ENCODE measurements at places on chromosomes 6 and 20. TPM values are rescaled to one million over a fixed set of nuclear protein-coding genes. Genes with fewer than 3 reads are reported as not detected.

- no peaks in the 10 kb centered on the region for H3K27me3 ChIP-seq
- H3K4me3 ChIP-seq = no peak overlapping the region
- H3K4me1 ChIP-seq = no peaks in the 10 kb centered on the region
- DNase-seq = no peak
- no peaks in the 10 kb centered on the region for H3K36me3 ChIP-seq
Observed at GRCh38 chr20:55271371-55271770, 733.9 kb downstream of the CBLN4 start.

DNA sequence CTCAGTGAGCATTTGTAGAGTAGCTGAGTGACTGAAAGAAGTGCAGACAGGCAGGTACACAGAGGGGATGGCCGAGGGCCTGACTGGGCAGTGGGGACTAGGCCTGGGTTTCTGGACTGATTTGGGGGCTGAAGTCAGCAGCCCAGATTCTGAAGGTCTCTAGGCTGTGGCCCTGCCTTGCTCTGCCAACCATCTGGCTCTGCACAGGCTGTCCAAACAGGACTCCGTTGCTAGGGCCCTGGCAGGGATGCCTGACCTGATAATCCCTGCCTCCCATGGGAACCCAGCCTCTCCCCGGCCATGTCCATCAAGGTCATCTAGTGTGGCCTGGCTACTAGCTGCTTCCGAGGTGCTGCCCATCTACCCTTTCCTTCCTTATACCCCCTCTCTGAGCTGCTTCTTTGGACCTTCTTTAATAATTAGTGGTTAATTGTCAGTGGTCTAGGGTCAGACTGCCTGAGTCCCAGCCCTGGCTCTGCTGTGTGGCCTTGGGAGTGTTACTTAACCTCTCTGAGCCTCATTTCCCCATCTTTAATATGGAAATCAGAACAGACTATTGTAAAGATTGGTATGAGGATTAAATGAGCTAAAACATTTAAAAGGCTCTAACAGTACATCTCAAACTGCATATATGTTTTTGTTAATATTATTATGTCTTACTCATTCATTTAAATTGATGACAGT, 137.9 kb downstream of the VEGFA start:
- H3K27me3 ChIP-seq = no peaks in the 10 kb centered on the region
- no peaks in the 10 kb centered on the region for H3K36me3 ChIP-seq
- H3K4me3 ChIP-seq = no peak overlapping the region
- DNase-seq = no peak
- H3K27ac ChIP-seq = no peak overlapping the region

DNA sequence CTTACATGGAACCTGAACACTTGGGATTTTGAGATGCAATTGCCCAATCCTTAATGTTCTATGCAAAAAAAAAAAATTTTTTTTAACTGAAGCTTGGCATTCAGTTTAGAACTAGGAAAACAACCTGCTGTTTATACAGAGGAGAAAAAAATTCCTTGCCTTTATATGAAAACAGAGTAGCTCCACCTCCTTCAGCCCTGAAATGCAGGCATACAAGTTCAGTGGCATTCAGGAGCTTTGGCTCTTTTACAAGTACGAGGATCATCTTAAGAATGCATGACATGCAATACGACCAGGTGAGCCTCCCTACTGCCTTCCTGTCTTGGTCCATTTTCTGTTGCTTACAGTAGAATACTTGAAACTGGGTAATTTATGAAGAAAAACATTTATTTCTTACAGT, 20.4 kb downstream of the PAX1 start:
- no peak overlapping the region for H3K27ac ChIP-seq
- no peak overlapping the region for H3K4me3 ChIP-seq
- H3K27me3 ChIP-seq = no peaks in the 10 kb centered on the region
- DNase-seq = no peak

DNA sequence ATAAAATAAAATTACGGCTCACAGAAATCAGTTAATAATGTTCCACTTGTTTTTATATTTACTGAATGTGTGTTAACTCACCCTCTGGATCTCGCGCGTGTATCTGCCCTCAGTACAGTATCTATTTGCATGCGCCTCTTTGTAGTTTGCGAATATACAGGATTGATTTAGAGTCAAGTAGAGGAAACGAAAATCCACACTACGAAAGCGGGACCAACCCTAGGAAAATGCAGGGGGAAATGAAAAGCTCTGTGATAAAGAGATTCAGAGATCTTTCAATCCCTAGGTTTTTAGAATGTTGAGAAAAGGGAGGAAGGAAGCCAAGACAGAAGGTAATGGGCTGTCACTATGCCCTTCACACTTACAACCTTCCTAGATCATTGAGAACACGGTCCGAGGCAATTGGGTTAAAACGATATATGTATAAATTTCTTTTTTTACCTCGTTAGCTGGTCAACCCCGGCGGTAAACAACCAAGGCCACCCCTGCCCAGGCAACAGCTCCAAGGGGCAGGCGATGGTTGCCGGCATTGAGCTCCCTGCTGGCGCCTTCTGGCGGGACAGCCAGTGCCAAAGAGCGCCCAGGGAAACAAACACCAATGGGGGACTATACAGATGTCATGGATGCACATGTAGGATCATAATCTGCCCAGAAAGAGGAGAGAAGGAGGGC, 792 bp upstream of the FUT9 start:
- no peaks in the 10 kb centered on the region for H3K4me1 ChIP-seq
- H3K36me3 ChIP-seq = no peaks in the 10 kb centered on the region
- no peak overlapping the region for H3K27ac ChIP-seq
- DNase-seq = peak; percentile 49
- H3K4me3 ChIP-seq = no peak overlapping the region

Gene RRP36
- 84.0 TPM for total RNA-seq

Gene NOL4L
- total RNA-seq = 6.2 TPM

Gene SLC22A1
- total RNA-seq = 1.2 TPM

Gene IL20RA
- 0.29 TPM for total RNA-seq

Gene TP53INP2
- total RNA-seq = 8.0 TPM

- no peak overlapping the region for H3K27ac ChIP-seq
- DNase-seq = no peak
- H3K36me3 ChIP-seq = no peaks in the 10 kb centered on the region
- no peaks in the 10 kb centered on the region for H3K27me3 ChIP-seq
- no peaks in the 10 kb centered on the region for H3K4me1 ChIP-seq
- H3K4me3 ChIP-seq = no peak overlapping the region
Observed at GRCh38 chr6:86153521-86153920, 510.8 kb upstream of the SYNCRIP start.

Gene MCM9
- total RNA-seq = 17.1 TPM

Gene TFAP2D
- total RNA-seq = not detected

- no peaks in the 10 kb centered on the region for H3K4me1 ChIP-seq
- H3K4me3 ChIP-seq = no peak overlapping the region
- peaks cover 33% of the 10 kb centered on the region for H3K27me3 ChIP-seq
- no peaks in the 10 kb centered on the region for H3K36me3 ChIP-seq
- DNase-seq = no peak
Observed at GRCh38 chr6:157690441-157691210, 132.4 kb upstream of the SNX9 start.

DNA sequence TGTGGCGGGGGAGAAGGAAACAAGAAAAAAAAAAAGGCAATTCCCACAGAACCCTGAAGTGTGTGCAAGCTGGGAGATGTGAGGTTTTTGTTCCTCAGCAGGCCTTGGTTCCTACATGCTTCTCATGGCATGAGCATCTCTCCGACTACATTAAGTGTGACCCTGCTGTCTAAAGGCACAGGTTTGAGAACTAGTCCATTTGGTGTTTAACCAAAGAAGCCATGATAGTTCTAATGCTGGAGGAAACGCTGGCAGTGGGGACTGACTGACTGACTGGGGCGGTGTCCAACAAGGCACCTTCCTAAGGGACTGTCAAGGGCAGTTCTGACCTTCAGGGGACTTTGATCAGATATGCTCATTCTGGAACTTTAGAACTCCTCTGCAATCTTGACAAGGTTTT, 3.8 kb downstream of the TXNDC5 start:
- H3K27ac ChIP-seq = no peak overlapping the region
- no peak overlapping the region for H3K4me3 ChIP-seq
- H3K4me1 ChIP-seq = peaks cover 14% of the 10 kb centered on the region
- no peak for DNase-seq
- no peaks in the 10 kb centered on the region for H3K27me3 ChIP-seq
- H3K36me3 ChIP-seq = peaks cover 33% of the 10 kb centered on the region

DNA sequence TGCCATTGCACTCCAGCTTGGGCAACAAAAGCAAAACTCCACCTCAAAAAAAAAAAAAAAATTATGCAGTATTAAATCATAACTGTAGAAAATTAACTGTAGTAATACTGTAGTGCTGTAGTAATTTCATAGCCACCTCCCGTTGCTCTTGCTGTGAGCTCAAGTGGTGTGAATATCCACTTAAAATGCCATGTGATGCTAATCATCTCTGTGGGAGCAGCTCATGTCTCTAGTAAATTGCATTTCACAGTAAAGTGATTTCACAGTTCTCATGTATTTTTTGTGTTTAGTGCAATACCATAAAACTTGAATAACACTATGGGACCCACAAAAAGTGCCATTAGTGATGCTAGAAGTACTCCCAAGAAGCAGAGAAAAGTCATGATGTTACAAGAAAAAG, 14.4 kb upstream of the FAM217A start:
- H3K4me3 ChIP-seq = no peak overlapping the region
- H3K36me3 ChIP-seq = no peaks in the 10 kb centered on the region
- H3K4me1 ChIP-seq = no peaks in the 10 kb centered on the region
- DNase-seq = no peak
- no peak overlapping the region for H3K27ac ChIP-seq

Gene UCKL1
- 23.9 TPM for total RNA-seq

- peak overlapping the region; percentile 91 for H3K4me3 ChIP-seq
- H3K27me3 ChIP-seq = no peaks in the 10 kb centered on the region
- no peaks in the 10 kb centered on the region for H3K36me3 ChIP-seq
- peaks cover 36% of the 10 kb centered on the region for H3K4me1 ChIP-seq
- DNase-seq = peak; percentile 77
Observed at GRCh38 chr6:31402324-31403282, 792 bp upstream of the MICA start.

DNA sequence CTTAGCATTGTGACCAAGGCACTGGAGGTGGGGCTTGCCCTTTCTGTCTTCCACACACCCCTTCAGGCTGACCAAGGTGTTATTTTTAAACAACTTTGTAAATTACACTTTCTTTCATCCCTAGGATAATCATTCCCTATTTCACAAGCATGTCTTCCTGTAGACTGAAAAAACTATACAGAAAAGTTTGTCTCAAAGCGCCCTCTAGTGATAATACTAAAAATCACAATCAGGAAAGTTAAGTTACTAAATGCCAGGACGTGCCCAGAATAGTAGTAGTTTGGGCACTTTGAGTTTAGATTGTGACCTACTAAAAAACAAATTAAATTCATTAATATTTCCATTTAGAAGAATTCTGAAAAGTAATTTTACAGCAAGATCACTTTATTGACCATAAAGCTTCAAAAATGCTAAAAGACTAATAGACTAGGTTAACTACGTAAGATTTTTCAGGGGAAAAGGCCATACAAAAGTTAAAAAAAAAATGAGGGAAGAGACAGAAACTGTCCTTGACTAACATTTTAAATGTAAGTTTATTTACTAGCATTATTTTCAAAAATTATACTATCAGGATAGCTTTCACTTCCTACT, 123.3 kb upstream of the DUSP22 start:
- no peak overlapping the region for H3K4me3 ChIP-seq
- H3K36me3 ChIP-seq = no peaks in the 10 kb centered on the region
- peaks cover 6% of the 10 kb centered on the region for H3K27me3 ChIP-seq
- no peak for DNase-seq
- H3K4me1 ChIP-seq = peaks cover 10% of the 10 kb centered on the region

Gene CD109
- 93.4 TPM for total RNA-seq

GRCh38 chr6:83696674-83697073, 12.2 kb downstream of the SNAP91 start:
- no peak overlapping the region for H3K4me3 ChIP-seq
- H3K27ac ChIP-seq = no peak overlapping the region
- DNase-seq = no peak

GRCh38 chr20:45948261-45948733, 13.8 kb downstream of the PCIF1 start:
- H3K4me3 ChIP-seq = no peak overlapping the region
- H3K27ac ChIP-seq = no peak overlapping the region
- H3K36me3 ChIP-seq = peaks cover 92% of the 10 kb centered on the region
- peak; percentile 81 for DNase-seq
- H3K4me1 ChIP-seq = peaks cover 13% of the 10 kb centered on the region

- DNase-seq = no peak
- no peaks in the 10 kb centered on the region for H3K27me3 ChIP-seq
- no peaks in the 10 kb centered on the region for H3K36me3 ChIP-seq
- H3K4me1 ChIP-seq = no peaks in the 10 kb centered on the region
- no peak overlapping the region for H3K4me3 ChIP-seq
- no peak overlapping the region for H3K27ac ChIP-seq
Observed at GRCh38 chr6:18491308-18492045, 104.3 kb downstream of the RNF144B start.

DNA sequence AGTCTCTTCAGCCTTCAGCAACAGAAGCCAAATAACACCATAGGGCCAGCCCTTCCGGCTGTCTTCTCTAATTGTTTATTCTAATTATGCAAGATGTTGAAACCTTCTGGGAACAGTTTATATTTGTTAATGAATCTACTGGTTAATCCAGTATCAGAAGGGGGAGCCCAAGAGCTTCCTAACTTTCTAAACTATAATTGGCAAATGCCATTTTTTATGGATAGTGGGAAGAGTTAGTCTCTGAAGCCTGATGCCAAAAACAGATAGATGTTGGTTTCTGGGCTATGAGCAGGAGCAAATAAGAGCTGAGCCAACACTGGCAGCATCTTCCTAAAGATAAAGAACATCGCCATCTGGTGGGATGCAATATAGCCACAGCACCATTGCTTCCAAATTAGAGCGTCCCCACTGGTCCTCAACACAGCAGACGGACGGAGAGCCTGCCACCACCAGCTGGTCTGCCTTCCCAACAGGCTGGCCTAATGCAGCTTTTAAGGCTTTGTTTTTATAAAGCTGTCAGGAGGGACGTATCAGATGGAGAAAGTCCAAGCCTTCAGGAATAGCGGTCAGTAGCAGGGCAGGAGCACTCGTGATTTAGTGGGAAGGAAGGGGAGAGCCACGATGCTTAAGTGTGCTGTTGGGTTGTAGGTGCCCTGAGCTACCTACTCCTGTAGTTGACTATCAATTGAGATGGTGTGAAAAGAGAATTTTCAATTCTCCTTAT, 118.8 kb downstream of the RALGAPA2 start:
- no peak overlapping the region for H3K27ac ChIP-seq
- no peaks in the 10 kb centered on the region for H3K27me3 ChIP-seq
- DNase-seq = peak; percentile 56
- peaks cover 4% of the 10 kb centered on the region for H3K4me1 ChIP-seq
- peak overlapping the region; percentile 9 for H3K4me3 ChIP-seq
- H3K36me3 ChIP-seq = no peaks in the 10 kb centered on the region

DNA sequence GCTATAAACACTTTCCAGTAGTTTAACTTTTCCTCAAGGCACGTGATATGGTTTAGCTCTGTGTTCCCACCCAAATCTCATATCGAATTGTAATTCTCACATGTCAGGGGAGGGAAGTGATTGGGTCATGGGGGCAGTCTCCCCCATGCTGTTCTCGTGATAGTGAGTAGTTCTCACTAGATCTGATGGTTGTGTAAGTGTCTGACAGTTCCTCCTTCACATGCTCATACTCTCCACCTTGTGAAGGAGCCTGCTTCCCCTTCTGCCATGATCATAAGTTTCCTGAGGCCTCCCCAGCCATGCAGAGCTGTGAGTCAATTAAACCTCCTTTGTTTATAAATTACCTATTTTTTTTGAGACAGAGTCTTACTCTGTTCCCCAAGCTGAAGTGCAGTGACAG, 127.9 kb downstream of the DTNBP1 start:
- no peak overlapping the region for H3K27ac ChIP-seq
- no peaks in the 10 kb centered on the region for H3K27me3 ChIP-seq
- peaks cover 6% of the 10 kb centered on the region for H3K36me3 ChIP-seq
- no peak overlapping the region for H3K4me3 ChIP-seq
- no peaks in the 10 kb centered on the region for H3K4me1 ChIP-seq
